ENCODE measurements at places on chromosomes 3 and 15. TPM values are rescaled to one million over a fixed set of nuclear protein-coding genes. Genes with fewer than 3 reads are reported as not detected.

GRCh38 chr3:67897351-67898336 lies 243.2 kb upstream of the SUCLG2 start:
- no peaks in the 10 kb centered on the region for H3K4me1 ChIP-seq
- no peak overlapping the region for H3K4me3 ChIP-seq
- H3K27ac ChIP-seq = no peak overlapping the region
- no peak for DNase-seq
- H3K27me3 ChIP-seq = peaks cover 3% of the 10 kb centered on the region

DNA sequence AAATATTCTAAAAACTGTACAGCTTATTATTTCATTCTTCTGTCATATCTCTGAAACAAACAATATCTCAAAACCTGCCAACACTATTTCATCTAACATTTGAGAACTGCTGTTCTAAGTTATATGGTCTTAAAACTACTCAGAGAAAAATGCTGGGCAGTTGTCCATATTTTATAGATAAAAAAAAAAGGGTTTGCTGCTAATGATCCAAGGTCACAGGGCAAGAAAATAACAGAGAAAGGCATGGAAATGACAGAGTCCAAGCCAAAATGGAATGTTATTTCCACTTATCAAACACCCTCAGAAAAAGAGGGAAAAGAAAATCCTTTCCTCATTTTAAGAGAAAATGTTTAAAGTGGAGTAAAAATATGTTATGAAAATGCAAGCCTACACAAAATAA lies 313.1 kb downstream of the CADM2 start:
- no peaks in the 10 kb centered on the region for H3K36me3 ChIP-seq
- no peak overlapping the region for H3K27ac ChIP-seq
- no peaks in the 10 kb centered on the region for H3K4me1 ChIP-seq
- no peak overlapping the region for H3K4me3 ChIP-seq

DNA sequence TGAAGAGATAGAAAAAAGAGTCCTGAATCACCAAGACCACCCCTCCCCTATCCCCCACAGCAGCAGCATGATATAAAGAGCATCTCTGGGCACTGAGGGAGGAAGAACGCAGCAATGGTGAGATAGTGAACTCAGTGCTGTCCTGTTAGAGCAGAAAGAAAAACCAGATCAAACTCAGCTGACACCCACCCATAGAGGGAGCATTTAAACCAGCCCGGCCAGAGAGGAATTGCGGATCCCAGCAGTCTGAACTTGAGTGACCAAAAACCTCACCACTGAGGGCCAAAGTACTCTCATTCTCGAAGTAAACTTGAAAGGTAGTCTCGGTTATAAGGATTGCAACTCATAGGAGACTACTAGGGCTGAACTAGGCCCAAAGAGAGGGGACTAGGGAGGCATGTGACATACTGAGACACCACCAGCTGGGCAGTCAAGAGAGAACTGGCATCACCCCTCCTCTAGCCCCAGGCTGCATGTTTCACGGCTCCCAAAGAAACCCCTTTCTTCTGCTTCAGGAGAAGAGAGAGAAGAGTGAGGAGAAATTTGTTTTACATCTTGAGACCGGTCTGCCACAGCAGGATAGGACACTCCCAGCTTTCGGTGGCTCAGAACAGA lies 39.2 kb upstream of the TGFBR2 start:
- no peak for DNase-seq
- H3K27me3 ChIP-seq = no peaks in the 10 kb centered on the region
- H3K4me1 ChIP-seq = no peaks in the 10 kb centered on the region
- no peak overlapping the region for H3K4me3 ChIP-seq
- H3K36me3 ChIP-seq = no peaks in the 10 kb centered on the region

Gene UBA7
- total RNA-seq = 256 TPM

DNA sequence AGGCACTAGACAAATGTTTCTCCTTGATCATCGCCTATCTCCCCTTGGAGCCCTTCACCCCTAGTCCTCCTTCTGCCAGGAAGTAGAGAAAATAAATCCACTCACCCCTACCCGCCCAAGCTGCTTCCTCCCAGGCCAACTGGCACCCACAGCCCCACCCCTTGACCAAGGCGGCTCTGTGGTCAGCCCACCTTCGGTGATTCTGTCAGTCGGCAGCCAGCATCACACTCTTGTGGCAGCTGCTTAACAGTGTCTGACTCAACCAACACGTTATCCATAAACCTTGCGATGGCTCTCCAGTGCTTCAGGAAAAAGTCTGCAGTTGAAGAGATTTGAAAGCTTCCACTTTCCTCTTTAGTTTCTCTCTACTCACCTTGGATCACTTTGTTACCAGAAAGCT lies 7.6 kb downstream of the SHF start:
- peak overlapping the region; percentile 34 for H3K27ac ChIP-seq
- no peaks in the 10 kb centered on the region for H3K27me3 ChIP-seq
- H3K4me1 ChIP-seq = peaks cover 10% of the 10 kb centered on the region
- no peaks in the 10 kb centered on the region for H3K36me3 ChIP-seq

- peaks cover 5% of the 10 kb centered on the region for H3K27me3 ChIP-seq
- H3K27ac ChIP-seq = no peak overlapping the region
- no peak for DNase-seq
- H3K36me3 ChIP-seq = no peaks in the 10 kb centered on the region
- no peaks in the 10 kb centered on the region for H3K4me1 ChIP-seq
Observed at GRCh38 chr3:38713121-38713520, 63.6 kb upstream of the SCN5A start.

- H3K27me3 ChIP-seq = peaks cover 14% of the 10 kb centered on the region
- H3K36me3 ChIP-seq = no peaks in the 10 kb centered on the region
- no peak overlapping the region for H3K27ac ChIP-seq
- H3K4me1 ChIP-seq = no peaks in the 10 kb centered on the region
- no peak for DNase-seq
Observed at GRCh38 chr3:46716461-46717441, 918 bp downstream of the PRSS50 start.

DNA sequence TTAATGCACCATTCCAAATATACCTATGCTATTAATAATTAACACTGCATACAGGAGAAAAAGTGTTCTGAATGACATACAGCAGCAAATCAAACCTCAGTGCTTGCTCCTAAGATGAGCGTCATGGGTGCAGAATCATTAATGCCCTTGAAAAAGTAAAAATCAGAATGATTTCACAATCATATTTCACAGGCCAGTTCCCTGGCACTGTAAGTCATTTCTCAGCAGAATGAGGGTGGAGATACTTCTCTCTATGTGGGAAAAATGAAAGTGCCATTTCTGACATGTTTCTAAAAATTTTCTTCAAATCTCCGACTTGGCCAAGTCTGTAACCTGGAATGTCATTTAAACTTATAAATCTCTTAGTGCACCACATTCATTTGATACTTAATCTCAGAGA lies 549.8 kb upstream of the AGTR1 start:
- no peaks in the 10 kb centered on the region for H3K36me3 ChIP-seq
- no peak for DNase-seq
- no peak overlapping the region for H3K4me3 ChIP-seq
- no peaks in the 10 kb centered on the region for H3K27me3 ChIP-seq
- no peak overlapping the region for H3K27ac ChIP-seq

- H3K4me1 ChIP-seq = no peaks in the 10 kb centered on the region
- no peaks in the 10 kb centered on the region for H3K27me3 ChIP-seq
- H3K36me3 ChIP-seq = no peaks in the 10 kb centered on the region
- no peak overlapping the region for H3K4me3 ChIP-seq
- DNase-seq = no peak
Observed at GRCh38 chr3:105255350-105255749, 111.4 kb upstream of the ALCAM start.
